ENCODE measurements at places on chromosomes 11 and 22. TPM values are rescaled to one million over a fixed set of nuclear protein-coding genes. Genes with fewer than 3 reads are reported as not detected.
A peak's percentile ranks its signal among the peaks of the same experiment; 100 is the strongest.

SLC22A12 gene
- total RNA-seq: not detected

MIAT gene
- 0.10 TPM for total RNA-seq

TRIM22 gene
- total RNA-seq: 128 TPM

MRTFA gene
- 64.6 TPM for total RNA-seq

WNT7B gene
- total RNA-seq: 1.5 TPM

PNPLA5 gene
- total RNA-seq: not detected

OR8A1 gene
- total RNA-seq: not detected

DLG2 gene
- total RNA-seq: 0.63 TPM

ANO9 gene
- total RNA-seq: 2.0 TPM

ANO3 gene
- total RNA-seq: not detected

OR4D5 gene
- not detected for total RNA-seq

GRCh38 chr11:27296497-27296896 lies 66.5 kb downstream of the CCDC34 start:
- DNase-seq: no peak

- DNase-seq: no peak
Measured at GRCh38 chr11:35734669-35735410, 72.3 kb downstream of the TRIM44 start.

GRCh38 chr11:5631969-5632635 lies 7.3 kb downstream of the TRIM34 start:
- no peak for DNase-seq

DNA sequence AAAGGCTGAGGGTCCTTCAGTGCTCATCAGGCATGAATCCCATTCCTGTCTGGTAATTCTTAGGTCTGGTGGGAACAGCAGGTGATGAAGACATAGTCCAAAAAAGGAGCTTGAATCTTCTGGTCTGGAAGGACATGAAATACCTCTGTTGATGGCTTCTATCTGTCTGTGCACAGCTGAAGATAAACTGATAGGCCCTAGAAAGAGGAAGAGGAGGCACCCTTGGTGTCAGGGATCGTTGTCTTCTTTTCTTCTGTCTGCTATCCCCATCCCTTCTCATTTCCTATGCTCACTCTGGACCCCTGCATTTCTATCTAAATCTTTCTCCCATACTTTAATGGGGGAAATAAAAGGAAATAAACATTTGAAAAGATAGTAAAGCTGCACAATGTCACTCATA lies 9.4 kb downstream of the AGBL2 start:
- no peak for DNase-seq

DNA sequence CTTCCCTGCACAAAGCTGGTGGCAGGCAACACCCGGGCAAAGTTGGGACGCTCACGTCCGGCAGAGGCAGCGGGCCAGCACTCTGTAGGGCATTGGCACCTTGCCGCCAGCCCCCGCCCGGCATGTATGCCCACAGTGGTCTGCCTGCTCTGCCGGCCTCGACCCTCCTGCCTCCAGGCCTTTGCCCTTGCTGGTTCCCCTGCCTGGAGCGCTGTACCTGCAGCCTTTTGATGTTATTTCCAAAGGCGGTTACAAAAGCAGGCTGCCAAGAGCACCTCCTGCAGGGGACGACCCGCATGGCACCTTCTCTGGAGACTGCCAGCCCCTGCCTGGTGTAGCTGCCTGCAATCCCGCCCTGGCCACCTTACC lies 56.5 kb upstream of the SHISAL1 start:
- no peak for DNase-seq

GRCh38 chr11:63768237-63769041 lies at the start of gene ZFTA:
Gene ZFTA (minus strand): TSS chr11:63768775. CDS start chr11:63768622, 153 bp downstream.
- no peak for DNase-seq

GRCh38 chr11:129933891-129934290 lies 38.5 kb upstream of the NFRKB start:
- DNase-seq: no peak

GRCh38 chr22:37616201-37617083 lies 7.8 kb downstream of the GGA1 start:
- DNase-seq: no peak

GRCh38 chr22:20155330-20156041 lies 4.6 kb upstream of the CCDC188 start:
- DNase-seq: peak; percentile 22

DNA sequence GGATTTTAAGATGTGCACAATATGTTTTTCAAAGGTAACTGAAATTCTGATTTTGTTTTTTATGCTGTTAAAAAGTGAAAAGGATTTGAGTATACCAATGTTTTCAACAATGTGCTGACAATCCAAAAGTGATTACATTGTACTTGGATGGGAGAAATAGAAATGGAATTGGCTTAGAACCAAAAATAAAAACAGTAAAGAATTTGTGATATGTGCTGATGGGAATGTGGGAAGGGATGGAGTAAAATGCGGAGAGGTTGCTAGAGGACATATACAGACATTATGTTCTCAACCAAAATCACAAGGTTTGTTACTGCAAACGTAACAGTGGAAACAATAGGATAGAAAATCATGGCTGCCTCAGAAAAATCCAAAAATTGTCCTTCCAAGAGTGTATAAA lies 279.3 kb upstream of the TENM4 start:
- DNase-seq: no peak

GRCh38 chr22:33766091-33766490 lies 154.2 kb downstream of the LARGE1 start:
- DNase-seq: no peak

- no peak for DNase-seq
Measured at GRCh38 chr11:92449222-92449621, 224.6 kb downstream of the FAT3 start.

DNA sequence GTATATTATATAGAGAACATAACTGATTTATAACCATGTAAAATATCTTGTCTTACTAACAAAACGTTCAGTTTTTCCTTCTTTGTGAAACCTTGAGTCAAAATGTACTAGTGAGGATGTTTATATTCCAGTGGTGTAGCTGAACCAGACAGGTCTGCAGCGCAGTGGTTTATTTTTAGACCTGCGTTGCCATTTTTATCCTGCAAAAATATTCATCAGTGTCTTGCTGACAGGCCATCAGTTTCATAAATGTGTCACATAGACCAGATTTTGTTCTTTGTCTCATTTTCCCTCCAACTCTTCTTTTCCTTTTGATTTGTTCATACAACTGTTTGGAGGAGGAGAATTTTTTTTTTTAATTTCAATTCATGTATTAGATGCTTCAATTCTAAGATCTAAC lies 43.1 kb downstream of the HSD17B12 start:
- DNase-seq: no peak

- no peak for DNase-seq
Measured at GRCh38 chr11:79461144-79461543, 20.3 kb upstream of the TENM4 start.

- no peak for DNase-seq
Measured at GRCh38 chr11:64843686-64844329, 645 bp downstream of the CDC42BPG start.

DNA sequence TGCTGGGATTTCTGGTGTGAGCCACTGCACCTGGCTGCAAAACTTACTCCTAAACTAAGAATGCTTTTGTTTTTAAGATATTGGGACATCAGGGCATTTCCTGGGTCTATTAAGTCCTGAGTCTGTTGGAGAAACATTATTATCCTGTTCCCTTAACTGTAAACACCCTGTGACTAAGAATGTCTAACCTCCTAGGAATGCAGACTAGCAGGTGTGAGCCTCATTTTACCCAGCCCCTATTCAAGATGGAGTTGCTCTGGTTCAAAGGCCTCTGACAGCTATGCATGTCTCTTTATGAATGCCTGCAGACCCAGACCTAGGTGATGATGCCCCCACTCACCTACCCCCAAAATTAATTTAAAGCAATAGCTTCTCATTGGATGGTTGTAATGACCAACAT lies 46.2 kb downstream of the DEPDC5 start:
- no peak for DNase-seq

GRCh38 chr11:10604798-10605197 lies 36.3 kb upstream of the LYVE1 start:
- DNase-seq: no peak

- no peak for DNase-seq
Measured at GRCh38 chr11:47212938-47213337, 1.8 kb upstream of the DDB2 start.

- DNase-seq: no peak
Measured at GRCh38 chr11:6419009-6419631, at the start of gene APBB1. Gene APBB1 (minus strand): TSS chr11:6419094. CDS start chr11:6411347, 7,747 bp downstream.

DNA sequence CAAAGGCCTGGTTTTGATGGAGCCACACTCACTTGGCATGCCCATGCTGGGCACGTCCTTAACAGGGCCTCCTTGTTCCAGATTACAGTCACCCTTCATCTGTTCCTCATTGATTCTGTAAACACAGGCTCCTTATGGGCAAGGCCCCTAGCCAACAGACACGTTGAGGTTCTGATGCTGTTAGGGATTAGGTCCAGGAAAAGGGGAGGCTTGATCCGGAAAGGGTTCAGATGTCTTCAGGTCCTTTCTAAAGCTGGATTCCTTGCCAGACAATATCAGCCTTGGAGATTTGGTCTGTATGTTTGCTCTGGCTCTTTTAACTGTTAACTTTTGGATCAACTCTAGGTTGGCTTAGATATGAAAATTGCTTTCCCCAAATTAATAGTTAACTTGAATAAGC lies 46.9 kb upstream of the PRSS23 start:
- no peak for DNase-seq

Measured in glomerular endothelial cell (primary cell).